ENCODE measurements at places on chromosomes 7 and 10.
A peak's percentile ranks its signal among the peaks of the same experiment; 100 is the strongest.

DNA sequence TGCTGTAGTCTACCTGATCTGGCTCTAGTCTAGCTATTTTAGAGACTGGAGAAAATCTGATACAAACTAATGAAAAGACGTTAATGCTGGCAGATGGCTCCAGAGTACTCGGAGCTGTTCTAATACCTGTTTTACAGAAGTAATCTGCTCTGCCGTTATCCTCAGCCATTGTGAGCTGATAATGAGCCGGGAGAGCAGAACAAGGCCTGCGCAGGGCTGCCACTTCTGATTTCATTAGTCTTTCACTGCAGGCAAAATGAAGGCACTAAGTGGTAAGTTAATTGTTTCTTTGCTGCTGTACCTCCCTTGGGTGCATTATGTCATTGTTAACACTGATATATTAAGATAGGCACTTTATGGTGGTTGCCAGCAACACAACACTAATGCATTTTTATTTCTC is 456.4 kb upstream of the PFKP start:
- no peak overlapping the region for H3K27ac ChIP-seq
- DNase-seq = no peak
- H3K36me3 ChIP-seq = no peaks in the 10 kb centered on the region
- no peaks in the 10 kb centered on the region for H3K27me3 ChIP-seq
- H3K4me1 ChIP-seq = no peaks in the 10 kb centered on the region

DNA sequence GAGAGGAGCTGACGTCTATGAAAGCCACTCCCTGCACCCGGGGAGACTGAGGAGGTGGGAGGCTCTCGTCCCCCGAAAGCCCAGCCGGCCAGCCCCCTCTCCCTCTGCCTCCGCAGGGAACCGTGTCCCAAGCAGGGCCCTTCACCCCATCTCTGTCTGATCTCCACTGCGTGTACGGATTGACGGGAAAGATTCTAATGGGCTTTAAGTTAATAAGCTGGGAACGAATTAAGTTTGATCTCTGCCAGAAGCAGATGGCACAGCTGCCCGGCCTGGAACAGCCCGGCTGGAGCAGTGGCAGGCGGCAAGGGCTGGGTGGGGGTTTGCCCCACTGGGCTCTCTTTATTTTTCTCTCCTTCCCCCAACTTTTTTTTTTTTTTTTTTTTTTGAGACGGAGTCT is 6.1 kb upstream of the SLC29A4 start:
- DNase-seq = no peak
- no peaks in the 10 kb centered on the region for H3K4me1 ChIP-seq
- H3K4me3 ChIP-seq = no peak overlapping the region
- no peak overlapping the region for H3K27ac ChIP-seq

DNA sequence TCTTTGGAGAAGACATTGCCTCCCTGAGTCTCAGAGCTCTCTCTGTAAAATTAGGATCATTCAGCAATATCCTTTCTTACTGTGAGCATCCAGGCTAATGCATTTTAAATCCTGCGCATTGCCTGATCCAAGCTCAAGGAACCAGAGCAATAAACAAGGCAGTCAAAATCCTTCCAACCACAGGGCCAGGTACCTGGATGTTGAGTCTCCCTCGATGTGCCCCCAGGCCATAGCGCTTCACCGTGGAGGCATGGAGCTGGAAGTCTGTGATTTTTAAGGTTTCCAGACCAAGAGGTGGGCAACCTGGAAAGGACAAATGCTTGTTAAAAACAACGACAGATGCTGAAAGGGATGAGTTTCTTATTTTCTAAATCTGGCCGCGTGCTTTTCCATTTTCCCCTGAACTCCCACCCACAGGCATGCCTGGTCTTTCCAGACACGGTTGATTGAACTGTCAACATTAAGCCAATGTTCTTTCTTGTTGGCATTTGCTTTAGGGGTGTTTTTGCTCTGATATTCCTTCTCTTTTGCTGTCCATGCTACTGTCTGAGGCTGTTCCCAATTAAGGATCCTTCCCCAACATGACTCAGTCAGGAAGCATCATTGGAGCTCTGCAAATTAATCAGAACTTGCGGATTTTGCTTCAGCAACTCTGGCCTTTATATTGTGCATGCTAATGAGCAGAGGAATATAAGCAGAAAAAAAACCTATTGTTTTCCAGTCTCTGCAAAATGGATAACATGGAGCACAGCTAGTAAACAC is 29.0 kb downstream of the CPXM2 start:
- no peak overlapping the region for H3K4me3 ChIP-seq
- H3K27me3 ChIP-seq = no peaks in the 10 kb centered on the region
- no peaks in the 10 kb centered on the region for H3K36me3 ChIP-seq
- DNase-seq = no peak
- no peak overlapping the region for H3K27ac ChIP-seq

DNA sequence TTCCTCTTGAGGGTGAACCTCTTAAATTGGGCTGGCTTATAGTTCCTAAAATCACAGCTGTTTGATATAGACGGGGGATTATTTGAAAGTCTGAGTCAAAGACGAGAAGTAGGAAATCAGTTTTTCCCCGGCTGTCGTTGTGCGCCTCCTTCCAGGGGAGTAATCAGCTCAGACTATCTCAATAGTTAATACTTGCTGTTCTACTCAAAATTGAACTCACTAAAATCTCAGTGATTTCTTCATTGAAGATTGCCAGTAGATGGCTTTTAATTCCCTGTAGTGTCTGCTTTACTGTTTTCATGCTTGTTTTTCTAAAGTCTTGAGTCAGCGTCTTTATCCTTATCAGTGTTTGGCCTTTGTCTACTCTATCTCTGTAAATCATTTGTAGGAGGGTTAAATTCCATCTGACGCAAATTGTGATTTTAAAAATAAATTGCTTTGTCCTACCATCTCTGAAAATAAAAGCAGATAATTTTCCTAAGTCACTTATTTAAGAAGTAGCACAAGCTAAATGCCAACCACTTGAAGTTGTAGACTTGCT is 47.3 kb downstream of the CNNM2 start:
- no peak overlapping the region for H3K4me3 ChIP-seq
- no peaks in the 10 kb centered on the region for H3K36me3 ChIP-seq

GRCh38 chr7:155789001-155789725 is 23.1 kb downstream of the SHH start:
- H3K27me3 ChIP-seq = no peaks in the 10 kb centered on the region
- peak; percentile 40 for DNase-seq
- no peak overlapping the region for H3K27ac ChIP-seq
- H3K4me1 ChIP-seq = no peaks in the 10 kb centered on the region
- no peaks in the 10 kb centered on the region for H3K36me3 ChIP-seq

DNA sequence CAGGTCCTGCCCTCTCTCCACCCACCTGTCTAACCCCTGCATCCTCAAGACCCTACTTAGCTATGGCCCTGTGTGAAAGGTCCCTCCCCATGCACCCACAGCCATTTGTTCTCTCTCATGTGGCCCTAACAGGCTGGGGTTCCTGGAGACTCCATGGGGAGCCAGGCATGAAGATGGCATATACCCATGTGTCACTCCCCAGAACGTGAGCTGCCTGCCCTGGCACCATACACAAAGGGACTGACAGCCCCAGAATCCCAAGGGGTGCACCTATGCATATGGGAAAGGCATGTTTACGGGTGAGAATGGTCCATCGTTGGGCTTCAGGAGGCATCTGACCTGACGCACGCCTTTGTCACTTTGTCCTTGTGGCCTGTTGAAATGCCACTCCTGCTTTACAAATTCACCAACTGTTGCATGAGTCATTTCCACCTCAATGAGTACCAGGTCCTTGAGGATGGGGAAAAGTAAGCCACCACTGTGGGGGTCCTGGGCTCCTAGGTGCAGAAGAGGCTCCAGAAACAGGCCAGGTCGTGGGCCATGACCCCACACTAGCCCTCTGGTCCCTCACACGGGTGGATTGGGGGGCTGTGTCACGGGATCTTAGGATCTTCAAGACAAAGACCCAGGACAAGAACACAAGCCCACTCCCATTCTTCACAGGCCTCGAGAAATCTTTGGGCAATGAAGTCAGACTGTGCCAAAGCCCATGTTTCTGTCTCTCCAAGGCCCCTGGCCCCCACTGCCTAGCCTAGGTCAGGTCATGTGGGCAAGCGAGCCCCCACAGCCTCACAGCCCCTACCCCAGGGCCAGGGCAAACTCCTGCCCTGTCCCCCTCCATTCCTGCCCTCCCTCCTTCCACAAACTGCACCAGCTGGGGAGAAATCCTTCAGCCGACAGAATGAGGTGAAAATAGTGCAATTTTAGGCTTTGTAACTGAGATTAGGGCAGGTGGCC is 8.6 kb downstream of the GPRIN2 start:
- H3K4me1 ChIP-seq = peaks cover 35% of the 10 kb centered on the region
- no peaks in the 10 kb centered on the region for H3K27me3 ChIP-seq
- H3K4me3 ChIP-seq = no peak overlapping the region
- H3K36me3 ChIP-seq = no peaks in the 10 kb centered on the region
- DNase-seq = peak; percentile 40

DNA sequence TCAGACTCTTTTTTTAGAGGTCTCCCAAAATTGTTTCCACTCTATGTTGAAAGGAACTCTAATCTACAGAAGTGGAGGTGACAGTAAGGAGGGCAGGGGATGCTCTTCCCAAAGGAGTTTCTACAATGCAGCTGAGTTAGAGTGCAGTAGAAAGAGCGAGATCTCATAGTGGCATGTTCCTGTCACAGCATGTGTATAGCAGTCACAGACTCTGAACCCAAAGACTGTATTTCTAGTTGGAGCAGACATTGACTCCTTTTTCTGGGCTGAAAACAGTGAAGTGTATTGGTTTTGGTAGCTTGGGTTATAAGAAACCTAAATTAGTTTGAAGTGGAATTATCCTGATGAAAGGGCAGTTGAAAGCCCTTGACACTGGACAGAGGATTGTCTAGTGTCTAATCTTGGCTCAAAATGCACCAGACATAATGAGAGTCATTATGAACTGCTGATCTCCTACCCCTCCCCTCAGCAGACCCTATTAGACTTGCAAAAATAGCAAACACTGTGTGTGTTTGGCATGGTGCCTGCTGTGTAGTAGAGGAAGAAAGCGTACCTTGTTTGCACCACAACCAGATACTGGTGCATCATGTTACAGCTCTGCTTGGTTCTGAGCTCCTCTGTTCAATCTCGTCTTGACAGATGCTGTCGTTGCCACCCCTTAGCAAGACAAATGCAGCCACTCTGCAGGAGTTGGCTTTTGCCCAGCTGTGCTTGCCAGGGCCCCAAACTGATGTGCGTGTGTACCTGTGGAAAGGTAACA is 336.0 kb downstream of the AUTS2 start:
- no peak overlapping the region for H3K4me3 ChIP-seq
- H3K4me1 ChIP-seq = no peaks in the 10 kb centered on the region
- H3K27ac ChIP-seq = no peak overlapping the region
- no peak for DNase-seq

DNA sequence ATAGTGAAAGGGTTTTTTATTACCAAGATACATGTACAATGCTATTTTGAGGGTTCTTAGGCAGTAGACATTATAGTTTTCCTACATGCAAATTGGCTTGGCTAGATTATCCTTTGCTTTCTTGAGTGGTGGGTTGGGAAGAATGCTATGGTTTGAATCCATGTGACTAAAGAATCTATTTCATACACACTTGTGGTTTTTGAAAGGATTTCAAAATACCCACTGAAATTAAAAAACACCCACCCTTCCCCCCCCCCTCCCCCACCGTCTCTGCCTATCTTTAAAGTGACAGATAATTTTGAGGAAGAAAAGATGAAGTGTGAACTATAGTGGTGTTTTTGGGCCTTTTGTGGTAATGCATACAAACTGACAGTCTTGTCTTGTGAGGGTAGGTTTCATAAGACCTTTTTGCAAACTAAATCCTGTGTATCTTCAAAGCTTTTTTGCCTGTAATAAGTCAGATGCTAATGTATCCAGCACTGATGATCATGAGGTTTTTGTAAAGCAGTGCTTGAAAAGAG is 90.9 kb downstream of the TPST1 start:
- no peak overlapping the region for H3K27ac ChIP-seq
- peaks cover 7% of the 10 kb centered on the region for H3K4me1 ChIP-seq
- no peaks in the 10 kb centered on the region for H3K27me3 ChIP-seq
- no peak overlapping the region for H3K4me3 ChIP-seq
- no peak for DNase-seq
- no peaks in the 10 kb centered on the region for H3K36me3 ChIP-seq

GRCh38 chr10:65294329-65294728 is 1631.5 kb upstream of the LRRTM3 start:
- 0 out of 2 replicates have a peak, but pooled peaks cover 7% of the 10 kb centered on the region for H3K4me1 ChIP-seq
- H3K4me3 ChIP-seq = no peak overlapping the region
- no peak for DNase-seq
- no peak overlapping the region for H3K27ac ChIP-seq

- no peaks in the 10 kb centered on the region for H3K4me1 ChIP-seq
- H3K27ac ChIP-seq = no peak overlapping the region
- DNase-seq = no peak
Measured at GRCh38 chr7:32089678-32090077, 19.5 kb upstream of the PDE1C start.

DNA sequence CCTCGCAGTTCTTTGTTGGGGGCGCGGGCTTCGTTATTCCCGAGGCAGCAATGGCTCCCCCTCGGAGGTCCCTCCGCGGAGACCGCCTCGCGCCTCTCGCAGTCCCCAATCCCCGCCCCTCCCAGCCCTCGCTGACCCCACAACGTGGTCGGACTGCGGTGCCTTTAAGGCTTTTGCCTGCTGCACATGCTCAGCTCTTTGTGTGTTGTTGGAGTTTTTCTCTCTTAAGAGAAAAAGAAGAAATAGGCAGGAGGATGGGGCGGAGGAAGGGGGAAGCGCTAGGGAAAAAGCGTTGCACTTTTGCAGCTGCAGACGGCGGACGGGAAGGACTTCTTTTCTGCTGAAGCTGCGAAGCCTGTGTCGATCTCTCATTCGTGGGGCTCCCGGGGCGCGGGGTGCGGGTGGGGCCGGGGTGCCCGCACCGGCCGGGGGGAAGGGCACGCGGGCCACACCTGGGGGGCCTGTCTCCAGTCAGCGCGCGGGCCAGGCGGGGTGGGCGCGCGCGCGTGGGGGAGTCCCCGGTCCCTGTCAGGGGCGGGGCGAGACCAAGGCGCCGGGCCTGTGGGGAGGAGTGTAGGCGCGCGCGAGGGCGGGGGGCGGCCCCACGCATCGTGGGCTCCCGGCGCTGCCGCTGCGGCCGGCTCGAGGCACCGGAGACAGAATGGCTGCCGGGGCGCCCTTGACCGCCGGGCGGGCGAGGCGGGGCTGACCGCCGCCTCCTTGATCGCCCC is 445 bp upstream of the ATRNL1 start:
- peak; percentile 16 for DNase-seq
- H3K27me3 ChIP-seq = peaks cover 1% of the 10 kb centered on the region
- no peaks in the 10 kb centered on the region for H3K4me1 ChIP-seq

DNA sequence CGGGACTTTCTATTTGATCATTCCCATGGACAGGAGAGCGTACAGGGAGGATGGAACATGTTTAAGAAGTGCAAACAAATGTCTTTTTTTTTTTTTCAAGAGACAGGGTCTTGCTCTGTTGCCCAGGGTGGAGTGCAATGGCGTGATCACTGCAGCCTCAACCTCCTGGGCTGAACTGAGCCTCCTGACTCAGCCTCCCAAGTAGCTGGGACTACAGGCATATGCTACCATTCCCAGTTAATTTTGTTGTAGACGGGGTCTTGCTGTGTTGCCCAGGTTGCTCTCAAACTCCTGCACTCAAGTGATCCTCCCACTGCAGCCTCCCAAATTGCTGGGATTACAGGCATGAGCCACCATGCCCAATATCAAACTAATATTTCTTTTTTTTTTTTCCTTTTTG is 40.5 kb downstream of the SPDYE5 start:
- no peak for DNase-seq
- H3K36me3 ChIP-seq = no peaks in the 10 kb centered on the region
- H3K4me1 ChIP-seq = no peaks in the 10 kb centered on the region
- no peak overlapping the region for H3K4me3 ChIP-seq

All from Caco-2 (cell line).